ENCODE measurements at places on chromosomes 12 and 14.

DNA sequence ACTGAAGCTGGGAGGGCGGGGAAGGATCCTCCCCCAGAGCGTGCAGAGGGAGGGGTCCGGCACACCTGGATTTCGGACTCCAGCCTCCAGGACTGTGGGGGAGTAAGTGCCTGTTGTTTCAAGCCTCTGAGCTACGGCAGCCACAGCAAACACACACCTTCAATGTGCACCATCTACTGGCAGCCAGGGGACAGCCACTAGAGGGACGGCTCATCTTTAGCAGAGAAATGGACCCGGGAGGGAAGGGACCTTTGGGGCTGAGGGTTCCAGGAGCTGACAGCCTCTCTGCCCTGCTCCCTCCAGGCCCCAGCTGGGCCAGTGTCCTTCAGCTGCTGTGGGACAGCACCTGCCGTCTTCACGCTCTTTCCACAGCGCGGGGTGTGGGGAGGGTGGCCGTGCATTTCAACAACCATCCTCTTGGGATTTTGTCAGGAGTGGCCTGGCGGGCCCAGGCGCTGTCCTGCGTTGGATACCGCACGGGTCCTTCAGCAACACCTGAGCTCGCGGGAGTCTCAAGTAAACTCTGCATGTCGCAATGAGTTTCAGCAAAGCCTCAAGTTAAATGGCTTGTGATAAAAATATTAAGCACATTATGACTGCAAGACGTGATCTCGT is 209.2 kb upstream of the C14orf180 start:
- no peak for DNase-seq

DNA sequence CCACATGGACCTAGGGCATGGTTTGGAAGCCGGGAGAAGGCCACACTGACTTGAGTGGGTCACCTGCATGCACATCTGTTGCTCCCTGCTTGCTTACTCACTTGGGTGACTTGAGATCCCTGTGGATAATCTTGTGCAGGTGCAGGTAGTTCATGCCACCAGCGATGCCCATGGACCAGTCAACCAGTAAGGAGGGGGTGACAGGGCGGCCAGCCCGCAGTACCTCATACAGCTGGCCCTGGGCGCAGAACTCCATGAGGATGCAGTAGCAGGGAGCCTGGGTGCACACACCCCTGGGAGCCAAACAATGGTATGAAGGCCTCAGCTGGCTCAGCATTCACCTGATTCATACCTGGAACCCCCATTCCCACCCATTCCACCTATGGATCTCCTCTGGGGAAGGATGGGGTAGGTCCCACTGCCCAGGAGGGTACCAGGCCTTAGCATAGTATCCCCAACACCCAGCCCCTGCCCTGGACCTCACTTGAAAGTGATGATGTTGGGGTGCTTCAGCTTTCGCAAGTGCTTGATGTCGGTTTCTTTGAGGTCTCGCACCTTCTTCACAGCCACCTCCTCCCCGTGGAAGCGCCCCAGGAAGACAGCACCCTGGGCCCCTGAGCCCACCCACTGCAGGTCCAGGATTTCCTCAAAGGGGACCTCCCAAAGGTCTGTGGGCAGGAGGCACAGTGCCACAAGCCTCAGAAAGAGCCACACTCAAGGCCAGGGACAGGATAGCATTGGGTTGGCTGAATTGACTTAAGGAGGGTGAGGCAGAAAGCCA is 13.1 kb downstream of the MAP3K12 start:
- DNase-seq, result no peak

- no peak for DNase-seq
Measured at GRCh38 chr14:67817750-67818438, 1.5 kb upstream of the ZFYVE26 start.

- no peak for DNase-seq
Measured at GRCh38 chr12:60100160-60100559, 504.3 kb downstream of the SLC16A7 start.

DNA sequence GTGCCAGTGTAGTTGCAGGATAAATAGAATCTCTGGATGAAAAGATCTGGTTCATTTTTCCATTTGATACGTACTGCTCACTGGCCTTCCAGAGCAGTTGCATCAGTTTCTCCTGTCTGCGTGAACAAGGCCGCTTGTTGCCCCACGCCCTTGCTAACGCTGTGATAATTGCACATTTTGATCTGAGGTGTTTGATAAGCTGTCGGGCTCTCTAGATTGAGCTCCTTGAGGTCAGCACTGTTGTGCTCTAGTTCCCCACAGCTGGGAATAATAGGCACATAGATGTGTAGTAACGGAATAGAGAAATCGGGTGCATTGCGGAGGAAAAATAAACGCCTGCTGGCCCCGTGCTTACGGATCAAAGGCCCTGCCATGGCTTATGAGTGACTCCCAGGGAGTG is 42.8 kb upstream of the TRAF3 start:
- no peak for DNase-seq

GRCh38 chr12:73833746-73834145 is 703.9 kb upstream of the ATXN7L3B start:
- no peak for DNase-seq

DNA sequence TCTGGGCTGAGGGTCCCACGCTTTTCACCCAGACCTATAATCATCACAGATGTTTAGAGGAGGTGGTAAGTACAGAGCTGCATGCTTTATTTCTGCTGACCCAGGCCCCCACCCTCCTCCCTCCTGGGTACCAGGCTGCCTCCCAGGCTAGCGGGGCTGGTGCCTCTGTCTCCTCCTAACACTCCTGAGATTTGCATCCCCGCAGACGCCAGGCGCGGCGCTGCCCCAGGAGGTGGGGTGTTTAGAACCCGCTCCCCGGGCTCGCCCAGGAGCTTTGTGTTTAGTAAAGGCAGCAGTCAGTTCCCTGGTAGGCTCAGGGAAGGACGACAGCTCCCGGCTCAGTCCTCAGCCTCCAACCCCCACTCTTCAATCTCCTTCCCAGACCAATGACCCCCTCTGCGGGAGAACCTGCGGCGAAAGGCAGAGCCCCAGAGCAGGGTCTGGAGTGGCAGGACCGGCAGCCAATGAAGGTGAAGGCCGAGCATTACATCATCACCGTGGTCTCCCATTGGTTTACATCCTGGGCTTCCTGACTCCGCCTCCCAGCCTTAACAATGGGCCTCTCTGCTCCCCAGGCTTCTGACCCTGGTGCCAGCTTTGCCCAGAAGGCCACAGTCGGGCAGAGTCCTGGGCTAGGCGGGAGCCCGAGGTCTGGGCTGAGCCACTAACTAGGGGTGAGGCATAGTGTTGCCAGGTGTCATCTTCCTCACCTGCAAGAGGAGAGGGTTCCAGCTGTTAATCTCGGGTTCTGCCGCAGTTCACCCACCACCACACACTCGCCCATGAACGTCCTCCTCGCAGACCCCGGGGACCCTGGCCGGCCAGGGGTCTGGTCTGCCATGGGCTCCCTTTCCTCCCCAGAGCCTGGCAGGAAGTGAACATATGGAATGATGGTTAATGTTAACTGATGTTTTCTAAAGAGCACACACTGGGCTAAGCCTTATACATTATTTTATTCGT is 57.5 kb downstream of the CALM1 start:
- DNase-seq, result no peak

GRCh38 chr12:12561371-12562015 is 1.2 kb downstream of the DUSP16 start:
- DNase-seq, result peak; percentile 30

- DNase-seq, result no peak
Measured at GRCh38 chr12:100404769-100405407, 48.0 kb downstream of the SLC17A8 start.

- DNase-seq, result no peak
Measured at GRCh38 chr12:46946137-46946536, 120.3 kb upstream of the SLC38A4 start.

GRCh38 chr12:105980533-105980932 is 158.2 kb downstream of the NUAK1 start:
- no peak for DNase-seq

GRCh38 chr12:43762596-43762995 is 3.8 kb downstream of the IRAK4 start:
- no peak for DNase-seq

- no peak for DNase-seq
Measured at GRCh38 chr12:47739979-47740378, 14.7 kb upstream of the ENDOU start.

DNA sequence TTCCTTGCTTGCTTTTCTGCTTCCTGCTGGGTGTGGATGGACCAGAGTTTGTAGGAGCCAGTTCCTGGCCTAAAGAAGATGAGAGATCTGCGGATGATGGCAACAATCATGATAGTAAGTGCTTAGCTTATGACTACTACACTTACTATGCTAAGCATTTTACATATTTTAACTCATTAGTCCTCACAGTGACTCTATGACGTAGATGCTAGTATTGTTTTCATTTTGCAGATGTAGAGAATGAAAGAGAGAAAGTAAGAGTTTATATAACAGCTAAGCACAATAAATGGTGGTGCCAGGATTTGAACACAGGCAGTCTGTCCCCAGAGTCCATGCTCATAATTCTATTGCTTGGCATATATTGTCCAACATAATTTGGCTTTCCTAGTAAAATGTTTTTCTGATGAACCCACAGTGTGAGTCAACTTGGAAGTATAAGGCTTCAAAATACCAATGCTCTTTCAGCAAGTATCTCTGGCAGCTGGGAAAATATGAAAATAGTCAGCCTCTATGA is 363.2 kb upstream of the DDHD1 start:
- no peak for DNase-seq

GRCh38 chr14:94499673-94500072 is 9.6 kb downstream of the SERPINA12 start:
- no peak for DNase-seq

- no peak for DNase-seq
Measured at GRCh38 chr14:21997300-21997699, 323.7 kb upstream of the OR4E1 start.

- DNase-seq, result no peak
Measured at GRCh38 chr14:68492381-68493151, 300.3 kb downstream of the ZFP36L1 start.

DNA sequence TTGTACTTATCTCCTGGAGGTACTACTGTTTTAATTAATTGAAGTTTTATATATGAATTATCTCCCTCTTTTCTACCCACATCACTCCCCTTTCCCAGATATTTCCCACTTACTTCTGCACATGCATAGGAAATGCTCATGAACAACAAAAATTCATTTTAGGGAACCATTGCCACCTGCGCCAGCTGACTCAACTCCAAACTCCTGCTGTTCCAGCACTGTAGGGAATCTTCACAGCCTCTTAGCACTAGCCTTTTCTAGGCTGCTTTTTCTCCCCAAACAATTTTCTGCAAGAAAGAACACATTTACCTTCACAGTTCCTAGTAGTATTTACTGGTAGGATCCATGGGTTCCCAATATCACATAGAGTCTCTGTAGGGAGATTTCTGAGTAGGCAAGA is 268.4 kb downstream of the LRFN5 start:
- no peak for DNase-seq

- no peak for DNase-seq
Measured at GRCh38 chr14:99537399-99537798, 56.2 kb downstream of the CCNK start.

- DNase-seq, result no peak
Measured at GRCh38 chr12:132026061-132026795, 76.5 kb downstream of the EP400 start.

DNA sequence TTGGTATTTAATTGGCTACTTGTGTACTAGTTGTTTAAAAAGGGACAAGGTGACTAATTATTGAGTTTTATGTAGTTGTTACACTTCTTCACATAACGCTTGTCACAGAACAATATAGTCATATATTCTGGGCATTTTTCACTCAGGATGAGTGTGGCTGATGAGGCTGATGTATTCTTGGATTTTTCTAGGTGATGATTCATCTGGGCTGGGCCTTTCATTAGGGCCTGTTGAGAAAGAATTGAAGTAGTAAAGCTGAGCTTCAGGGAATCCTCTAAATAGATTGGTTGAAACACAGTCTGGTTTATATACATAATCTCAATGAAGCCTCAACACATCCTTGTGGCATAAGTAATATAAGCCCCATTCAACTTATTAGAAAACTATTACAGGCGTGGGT is 445.7 kb downstream of the DAD1 start:
- no peak for DNase-seq

GRCh38 chr12:38142974-38143373 is 173.6 kb upstream of the ALG10B start:
- no peak for DNase-seq

DNA sequence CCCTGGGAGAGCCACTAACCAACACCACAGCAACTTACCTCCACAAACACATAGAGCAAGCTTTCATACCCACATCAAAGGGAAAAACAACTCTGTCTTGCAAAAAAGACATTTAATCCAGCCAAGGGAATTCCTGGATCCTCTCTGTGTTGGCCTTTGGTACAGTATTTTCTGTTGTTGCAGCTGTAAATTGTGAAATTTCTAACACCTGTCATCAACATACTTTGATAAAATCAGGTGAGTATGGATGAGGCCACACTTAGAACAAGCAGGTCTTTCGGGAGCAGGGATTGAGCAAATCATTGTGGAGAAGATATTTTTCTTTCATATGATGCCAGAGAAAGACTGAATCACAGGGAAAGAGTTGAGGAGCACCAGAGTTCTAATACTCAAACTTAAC is 89.3 kb downstream of the SPTSSA start:
- DNase-seq, result no peak

GRCh38 chr12:56007564-56008559 is 10.8 kb downstream of the SUOX start:
- peak; percentile 40 for DNase-seq

DNA sequence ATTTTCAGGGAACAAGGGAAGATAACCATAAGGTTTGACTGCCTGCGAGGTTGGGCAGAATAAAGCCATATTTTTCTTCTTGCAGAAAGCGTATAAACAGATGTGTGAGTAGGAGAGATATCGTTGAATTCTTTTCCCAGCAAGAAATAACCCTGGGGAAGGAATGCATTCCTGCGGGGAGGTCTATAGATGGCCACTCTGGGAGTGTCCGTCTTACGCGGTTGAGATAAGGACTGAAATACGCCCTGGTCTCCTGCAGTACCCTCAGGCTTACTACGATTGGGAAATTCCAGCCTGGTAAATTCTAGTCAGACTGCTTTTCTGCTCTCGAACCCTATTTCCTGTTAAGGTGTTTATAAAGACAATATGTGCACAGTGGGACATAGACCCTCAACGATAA is 225.0 kb downstream of the LRIG3 start:
- DNase-seq, result no peak

- no peak for DNase-seq
Measured at GRCh38 chr12:53425515-53426150, 2.0 kb downstream of the AMHR2 start.

DNA sequence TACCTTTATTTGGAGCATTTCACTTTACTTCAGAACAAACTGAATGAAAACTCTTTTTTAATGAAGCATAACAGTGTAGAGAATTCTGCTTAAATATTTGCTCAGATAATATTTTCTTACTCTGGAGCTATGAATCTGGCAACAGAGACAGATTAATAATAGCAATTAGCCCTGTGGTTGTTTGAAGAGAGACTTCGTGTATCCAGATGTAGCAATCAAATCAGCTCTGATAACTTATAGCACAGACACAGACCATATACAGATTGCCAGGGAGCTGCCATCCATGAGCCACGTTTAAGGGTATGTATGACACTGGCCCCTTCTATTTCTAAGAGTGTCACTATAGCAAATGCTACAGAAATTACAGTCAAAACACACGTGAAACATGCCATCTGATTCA is 146.6 kb downstream of the EXOC5 start:
- DNase-seq, result no peak
